ENCODE measurements at places on chromosomes 7 and 10.

DNA sequence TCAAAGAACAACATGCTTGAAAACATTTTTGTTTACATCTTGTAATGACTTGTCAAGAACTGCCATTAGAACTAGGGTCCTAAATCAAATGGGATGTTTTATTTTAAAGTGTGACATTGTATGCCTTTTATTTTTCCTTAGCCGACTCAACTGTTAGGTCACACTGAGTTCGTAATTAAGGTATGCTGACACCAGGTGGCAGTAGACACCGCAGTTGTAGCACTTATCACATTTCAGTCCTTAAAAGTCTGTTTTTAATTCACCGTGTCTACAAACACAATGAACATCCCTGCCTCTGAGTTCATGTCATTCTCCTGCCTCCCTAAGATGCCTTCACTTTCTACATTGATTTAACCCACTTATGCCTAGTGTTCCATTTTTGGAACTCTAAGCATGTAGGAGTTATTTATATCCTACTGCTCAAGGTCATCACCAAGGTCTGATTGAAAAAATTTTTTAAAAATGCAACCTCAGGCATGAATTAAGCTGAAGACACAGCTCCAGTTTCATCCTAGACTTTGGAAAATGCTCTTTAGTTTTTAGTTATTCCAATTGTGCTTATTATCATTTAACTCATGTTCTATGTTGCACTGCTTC, 186.1 kb downstream of the BMPER start:
- DNase-seq: peak; percentile 22

- no peak for DNase-seq
Observed at GRCh38 chr10:120480065-120480600, 23.1 kb downstream of the PLPP4 start.

DNA sequence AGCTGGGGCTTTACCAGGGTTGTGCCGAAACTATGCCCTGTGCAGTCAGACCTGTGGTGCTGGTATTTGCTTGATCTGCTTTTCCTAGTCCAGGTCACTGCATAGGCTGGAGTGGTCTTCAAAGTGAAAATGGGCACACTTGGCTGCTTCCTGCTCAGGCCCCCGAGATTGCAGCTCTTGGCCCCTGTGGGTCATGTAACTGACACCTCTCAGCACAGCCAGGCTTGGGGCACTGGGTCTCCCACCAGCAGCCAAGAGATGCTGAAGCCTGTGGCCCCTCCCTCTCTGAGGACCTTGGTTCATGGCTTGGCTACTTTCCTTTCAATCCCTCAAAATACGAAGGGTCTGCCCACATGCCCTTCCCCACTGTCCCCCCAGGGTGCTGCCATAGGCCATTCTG, 33.7 kb downstream of the PDIA4 start:
- no peak for DNase-seq

DNA sequence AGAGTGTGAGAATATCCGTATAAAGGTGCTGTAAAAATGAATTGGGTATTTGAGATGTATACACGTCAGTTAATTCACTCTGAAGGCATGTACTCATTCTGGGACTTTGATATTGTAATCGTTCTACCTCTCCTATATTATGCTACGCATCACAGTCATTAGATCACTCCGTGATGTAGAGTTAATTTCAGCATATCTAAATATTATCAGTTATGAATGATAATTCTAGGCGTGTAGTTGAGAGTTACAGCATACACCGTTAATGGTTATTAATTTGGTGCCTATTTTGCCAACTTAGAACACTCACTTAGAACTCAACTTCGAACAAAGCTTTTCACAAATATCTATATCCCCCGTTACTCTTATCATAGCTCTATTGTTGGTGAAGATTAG, 477 bp upstream of the MCU start:
- DNase-seq: no peak

DNA sequence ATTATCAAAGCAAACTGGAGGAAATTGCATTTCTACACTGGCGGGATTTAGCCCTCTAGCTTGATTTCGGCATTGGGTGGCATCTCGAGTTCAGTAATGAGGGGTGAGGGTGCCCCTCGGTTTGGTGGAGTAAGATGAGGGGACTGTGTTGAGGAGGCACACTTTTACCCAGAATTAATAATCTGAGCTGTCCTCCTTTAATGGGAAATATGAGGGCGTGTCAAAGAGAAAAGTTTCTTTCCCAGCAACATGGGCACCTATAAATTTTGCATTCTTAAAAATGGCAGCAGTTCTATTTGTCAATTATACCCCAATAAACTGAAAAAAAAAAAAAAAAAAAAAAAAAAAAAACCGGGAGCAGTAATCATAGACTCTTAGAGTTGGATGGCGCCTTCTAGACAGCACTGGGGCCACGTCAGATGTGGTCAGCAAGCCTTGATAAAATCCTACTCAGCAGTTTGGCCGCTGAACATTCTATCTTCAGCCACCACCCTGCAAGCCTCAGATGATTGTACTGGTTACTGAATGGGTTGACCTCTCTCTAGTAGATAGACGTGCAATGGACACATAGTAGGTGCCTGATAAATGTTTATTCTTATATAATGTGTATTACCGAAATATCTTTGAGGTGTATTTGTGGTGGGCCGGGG, 931 bp downstream of the PAPSS2 start:
- no peak for DNase-seq

DNA sequence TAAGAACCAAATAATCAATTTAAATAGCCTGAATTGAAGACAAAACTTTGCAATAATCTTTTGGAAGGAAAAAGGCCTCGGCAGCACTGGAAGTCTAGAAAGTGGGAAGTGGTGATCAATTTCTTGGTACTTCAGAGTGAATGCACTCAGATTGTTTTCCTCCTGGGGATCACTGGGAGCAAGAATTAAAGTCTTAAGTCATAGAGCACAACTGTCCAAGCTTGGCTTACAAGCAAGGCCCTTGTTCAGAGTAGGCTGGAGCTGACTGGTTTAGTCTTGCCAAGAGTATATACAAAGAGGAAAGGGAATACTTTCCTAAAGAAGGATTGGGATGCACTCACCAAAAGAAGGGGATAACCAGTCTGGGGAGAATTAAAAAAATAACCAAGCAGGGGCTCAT, 637.1 kb downstream of the CCSER2 start:
- no peak for DNase-seq
